Activated gamma-delta T cell treated with Interleukin-2 at 50 U/mL for 16 hours (primary cell): ENCODE measurements at places on chromosomes 13 and 19.

GRCh38 chr19:29537181-29537580 is 11.4 kb downstream of the VSTM2B start:
- no peak for DNase-seq

- no peak for DNase-seq
Measured at GRCh38 chr13:112733661-112734379, 44.0 kb downstream of the ATP11A start.

DNA sequence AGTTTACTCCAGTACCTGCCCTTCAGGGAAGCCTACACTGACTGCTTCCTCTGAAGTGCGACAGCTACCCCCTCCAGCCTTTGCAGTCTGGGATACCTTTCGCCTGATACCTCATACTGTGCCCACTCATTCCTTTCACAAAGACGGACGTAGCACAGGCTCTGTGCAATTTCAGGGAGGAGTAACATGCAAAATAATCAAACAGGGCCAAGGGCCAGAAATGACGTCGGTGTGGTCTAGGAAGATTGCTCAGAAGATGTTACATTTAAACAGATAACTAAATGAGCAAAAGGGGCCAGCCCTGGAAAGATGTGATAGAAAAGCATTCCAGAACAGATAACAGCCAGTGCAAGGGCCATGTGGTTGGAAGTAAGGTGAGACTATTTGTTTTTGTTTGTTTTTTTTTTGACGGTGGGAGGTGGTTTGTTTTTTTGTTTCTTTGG is 6.6 kb upstream of the DDX39A start:
- no peak for DNase-seq

DNA sequence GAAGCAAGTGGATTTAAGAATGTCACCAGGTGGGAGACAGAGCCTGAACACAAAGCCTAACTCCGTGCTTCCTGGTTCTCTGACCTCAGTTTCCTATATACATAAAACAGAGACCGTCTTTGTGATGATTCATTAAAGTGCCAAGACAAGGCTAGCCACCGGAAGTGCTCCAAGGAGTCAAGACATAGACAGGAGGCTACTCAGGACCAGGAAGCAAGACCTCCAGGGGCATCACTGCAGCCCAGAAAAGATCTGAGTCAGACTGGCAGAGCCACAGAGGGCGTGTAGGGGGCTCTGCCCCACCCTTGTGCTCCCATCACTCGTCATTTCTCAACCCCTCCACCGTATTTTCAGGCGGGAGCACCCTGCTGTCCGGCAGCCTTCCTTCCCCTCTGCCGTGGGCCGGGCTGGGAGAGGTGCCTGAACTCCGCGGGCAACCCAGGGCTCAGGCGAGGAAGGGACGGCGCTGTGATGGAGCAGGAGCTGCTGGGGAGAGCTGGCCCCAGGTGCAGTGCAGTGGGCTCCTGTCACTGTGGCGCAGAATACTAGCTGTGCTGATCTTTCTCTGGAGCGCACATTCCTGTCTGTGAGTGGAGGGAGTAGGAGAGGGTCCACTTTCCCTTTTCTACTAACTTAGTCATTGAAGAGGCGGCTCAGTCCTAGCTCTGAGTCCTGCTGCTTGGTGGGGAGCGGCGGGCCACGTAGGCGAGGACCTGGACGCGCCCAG is 134.7 kb upstream of the GPR12 start:
- DNase-seq = no peak

DNA sequence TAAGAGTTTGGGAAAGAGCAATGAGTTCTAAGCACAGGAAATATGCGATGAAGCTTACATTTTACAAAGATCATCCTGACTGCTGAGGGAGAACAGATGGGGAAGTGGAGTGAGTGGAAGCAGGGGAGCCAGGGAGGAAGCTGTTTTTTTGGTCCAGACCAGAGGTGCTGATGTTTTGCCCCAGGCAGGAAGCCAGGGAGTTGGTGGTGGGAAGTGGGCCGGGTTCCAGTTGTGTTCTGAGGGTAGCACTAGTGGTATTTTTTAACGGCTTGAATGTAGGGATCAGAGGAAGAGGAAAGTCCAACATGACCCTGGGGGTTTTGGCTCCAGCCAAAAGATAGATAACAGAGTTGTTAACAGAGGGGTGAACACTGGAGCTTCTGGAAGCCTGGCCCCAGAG is 20.7 kb upstream of the OLFM4 start:
- no peak for DNase-seq

DNA sequence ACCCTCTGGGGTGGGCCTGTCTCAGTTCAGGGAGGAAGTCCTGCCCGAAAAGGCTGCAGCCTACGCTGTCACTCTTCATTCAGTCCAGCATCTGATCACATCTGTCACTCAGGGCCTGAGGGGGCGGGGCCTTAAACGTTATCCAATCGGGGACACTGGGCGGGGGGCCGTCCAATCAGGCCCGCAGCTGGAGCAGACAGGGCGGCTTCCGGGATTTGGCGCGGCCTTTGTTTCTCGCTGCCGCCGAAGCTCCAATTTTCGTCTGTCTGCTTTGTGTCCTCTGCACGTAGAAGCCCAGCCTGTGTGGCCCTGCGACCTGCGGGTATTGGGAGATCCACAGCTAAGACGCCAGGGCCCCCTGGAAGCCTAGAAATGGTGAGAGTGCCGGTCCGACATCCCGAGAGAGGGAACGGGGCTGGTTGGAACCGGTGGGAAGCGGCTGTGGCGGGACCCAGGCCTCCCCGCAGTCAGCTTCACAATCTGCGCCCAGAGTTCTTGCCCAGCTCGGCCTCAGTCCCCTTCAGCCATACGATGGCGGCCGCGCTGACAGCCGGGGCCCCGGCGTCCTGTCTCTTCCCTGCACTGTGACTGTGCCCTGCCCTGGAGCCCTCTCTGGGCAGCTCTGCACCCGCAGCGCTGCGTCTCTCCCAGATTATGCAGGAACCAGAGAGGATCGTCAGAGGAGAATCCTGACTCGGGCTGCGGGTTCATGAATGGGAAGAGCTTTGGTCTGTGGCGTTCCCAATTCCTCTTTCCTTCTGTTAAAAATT is at the start of gene ZNF730:
Gene ZNF730, plus strand, starts transcription at position 224 of the 770 bp plus-strand sequence. Its CDS starts 149 bp downstream, at position 373.
- peak; percentile 72 for DNase-seq

DNA sequence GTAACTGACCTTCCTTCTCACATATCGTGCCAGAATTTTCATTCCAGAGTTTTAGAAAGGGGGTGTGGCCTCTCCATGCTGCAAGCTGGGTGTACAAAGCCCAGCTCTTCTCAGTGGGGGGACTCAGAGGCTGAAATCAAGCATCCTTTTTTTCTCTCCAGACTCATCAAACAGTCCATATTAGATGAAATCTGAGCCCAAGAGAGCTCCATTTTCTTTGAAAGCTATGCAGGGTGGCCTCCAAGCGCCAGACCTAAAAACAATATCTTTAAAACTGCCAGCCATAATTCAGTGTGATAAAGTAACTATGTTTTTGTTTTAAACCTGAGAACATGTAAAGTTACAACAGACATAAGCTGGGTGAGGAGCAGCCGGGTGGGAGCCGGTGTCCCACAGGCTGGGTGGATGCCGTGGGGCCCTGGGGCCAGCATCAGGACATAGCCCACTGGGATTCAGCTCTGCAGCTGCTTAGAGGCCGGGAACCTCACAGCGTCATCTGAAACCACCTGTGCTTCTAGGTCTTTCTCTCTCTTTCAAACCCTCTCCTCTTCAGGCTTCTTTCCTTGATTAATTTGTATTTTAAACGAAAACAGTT is 249.2 kb downstream of the ZNF536 start:
- no peak for DNase-seq

GRCh38 chr13:51618626-51619025 is 34.4 kb downstream of the WDFY2 start:
- DNase-seq = no peak

DNA sequence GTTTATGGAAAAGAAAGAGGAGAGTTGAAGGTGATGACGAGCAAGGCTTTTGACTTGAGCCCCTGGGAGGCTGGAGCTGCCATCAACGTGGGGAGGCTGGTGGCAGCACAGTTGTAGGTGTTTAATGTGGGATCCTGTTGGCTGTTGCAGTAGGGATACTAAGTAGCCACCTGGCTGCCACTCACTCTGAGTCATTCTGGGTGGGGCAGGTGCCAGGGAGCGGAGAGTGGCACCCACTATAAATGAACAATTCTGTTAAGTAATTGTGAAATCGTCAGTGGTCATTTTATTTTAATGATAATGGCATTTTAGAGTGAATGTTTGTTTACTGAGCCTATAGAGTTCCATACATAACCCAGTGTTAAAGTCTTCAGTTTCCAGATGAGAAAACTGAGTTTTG is 9.8 kb downstream of the ZNF317 start:
- DNase-seq = no peak

DNA sequence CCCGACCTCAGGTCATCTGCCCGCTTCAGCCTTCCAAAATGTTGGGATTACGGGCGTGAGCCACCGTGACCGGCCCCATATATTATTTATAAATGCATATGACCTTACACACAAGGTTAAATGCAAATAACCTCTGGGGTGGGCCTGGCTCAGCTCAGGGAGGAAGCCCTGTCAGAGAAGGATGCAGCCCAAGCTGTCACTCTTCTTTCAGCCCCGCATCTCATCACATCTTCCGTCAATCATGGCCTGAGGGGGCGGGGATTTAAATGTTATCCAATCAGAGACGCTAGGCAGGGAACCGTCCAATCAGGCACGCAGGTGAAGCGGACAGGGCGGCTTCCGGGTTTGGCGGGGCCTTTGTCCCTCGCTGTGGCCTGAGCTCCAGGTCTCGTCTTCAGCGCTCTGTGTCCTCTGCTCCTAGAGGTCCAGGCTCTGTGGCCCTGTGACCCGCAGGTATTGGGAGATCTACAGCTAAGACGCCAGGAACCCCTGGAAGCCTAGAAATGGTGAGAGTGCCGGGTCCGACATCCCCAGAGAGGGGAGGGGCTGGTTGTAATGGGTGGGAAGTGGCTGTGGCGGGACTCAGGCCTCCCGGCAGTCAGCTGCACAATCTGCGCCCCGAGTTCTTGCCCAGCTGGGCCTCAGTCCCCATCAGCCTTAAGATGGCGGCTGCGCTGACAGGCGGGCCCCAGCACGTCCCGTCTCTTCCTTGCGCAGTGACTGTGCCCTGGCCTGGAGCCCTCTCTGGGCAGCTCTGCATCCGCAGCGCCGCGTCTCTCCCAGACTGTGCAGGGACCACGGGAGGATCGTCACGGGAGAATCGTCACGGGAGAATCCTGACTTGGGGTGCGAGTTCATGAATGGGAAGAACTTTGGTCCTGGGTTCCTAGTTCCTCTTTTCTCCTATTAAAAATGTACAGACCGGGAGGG is at the start of gene ZNF430:
Gene ZNF430, plus strand, starts transcription at position 360 of the 930 bp plus-strand sequence. Its CDS starts 144 bp downstream, at position 504.
- DNase-seq = peak; percentile 94

DNA sequence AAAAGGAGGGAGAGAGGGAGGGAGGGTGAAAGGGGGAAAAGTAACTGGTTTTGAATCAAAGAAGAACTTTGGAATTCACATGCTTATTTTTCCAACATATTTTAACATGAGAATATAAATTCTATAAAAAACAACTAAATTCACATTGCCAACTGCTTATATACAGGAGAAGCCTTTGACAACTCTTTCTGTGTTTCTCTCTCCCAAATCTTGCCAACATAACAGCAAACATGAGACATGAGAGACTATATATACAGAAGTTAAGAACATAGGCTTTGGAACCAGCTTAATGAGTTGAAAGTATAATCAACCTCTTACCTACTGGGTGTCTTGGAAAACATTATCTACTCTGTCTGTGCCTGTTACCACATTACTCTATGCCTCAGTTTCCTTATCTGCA is 493.3 kb downstream of the RFC3 start:
- DNase-seq = no peak

DNA sequence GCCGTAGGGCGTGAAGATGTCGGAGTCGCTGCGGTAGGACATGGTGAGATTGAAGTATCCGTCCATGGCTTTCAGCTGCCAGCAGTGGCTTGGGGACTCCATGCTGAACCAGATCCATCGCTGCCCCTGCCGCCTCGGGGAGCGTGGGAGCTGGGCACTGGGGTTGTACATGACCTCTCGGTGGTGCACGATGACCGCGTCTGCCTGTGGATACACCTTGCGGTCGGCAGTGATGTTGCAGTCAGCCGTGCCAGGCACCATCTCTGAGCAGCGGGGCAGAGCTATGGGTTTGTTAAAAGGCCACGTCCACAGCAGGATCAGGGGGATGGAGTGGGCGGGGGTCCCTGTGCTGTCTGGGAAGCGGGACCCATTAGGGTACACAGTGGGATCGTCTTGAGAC is 7.4 kb downstream of the FUT6 start:
- DNase-seq = no peak

DNA sequence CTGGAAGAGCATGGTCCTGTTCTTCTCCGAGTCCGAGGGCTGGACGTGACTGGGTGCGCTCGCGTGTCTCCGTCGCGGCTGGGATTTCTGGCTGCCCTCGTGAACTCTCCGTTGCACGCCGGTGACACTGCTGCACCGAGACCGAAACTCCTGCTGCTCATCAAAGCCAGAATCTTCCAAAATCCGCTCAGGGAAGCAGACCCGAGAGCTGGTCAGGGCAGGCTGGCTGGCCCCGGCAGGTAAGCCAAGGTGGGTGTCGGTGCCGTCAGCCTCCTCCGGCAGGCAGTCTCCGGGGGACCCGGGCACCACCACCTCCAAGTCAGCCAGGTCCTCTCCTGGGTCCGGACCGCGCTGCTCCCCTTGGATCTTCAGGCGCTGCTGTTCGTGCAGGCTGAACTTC is 119.9 kb downstream of the TBC1D4 start:
- DNase-seq = no peak

DNA sequence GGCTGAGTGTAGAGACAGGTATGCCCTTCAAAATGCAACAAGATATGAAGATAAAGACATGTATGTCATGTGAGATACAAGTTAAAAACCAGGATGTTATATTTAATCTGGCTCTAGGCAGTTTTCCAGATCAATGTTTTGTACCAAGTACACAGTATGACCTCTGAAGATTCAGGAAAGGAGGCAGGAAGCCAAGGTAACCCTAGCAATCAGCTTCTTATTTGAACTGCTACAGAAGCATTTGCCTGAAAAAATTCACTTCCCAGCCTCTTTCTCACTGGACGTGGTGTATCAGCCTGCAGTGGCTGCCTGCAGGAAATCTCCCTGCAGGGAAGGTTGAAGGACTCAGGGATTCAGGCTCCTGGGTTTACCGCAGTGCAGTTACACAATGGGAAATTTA is 24.1 kb downstream of the OLFM4 start:
- no peak for DNase-seq

- no peak for DNase-seq
Measured at GRCh38 chr13:71712988-71713653, 153.9 kb downstream of the DACH1 start.

DNA sequence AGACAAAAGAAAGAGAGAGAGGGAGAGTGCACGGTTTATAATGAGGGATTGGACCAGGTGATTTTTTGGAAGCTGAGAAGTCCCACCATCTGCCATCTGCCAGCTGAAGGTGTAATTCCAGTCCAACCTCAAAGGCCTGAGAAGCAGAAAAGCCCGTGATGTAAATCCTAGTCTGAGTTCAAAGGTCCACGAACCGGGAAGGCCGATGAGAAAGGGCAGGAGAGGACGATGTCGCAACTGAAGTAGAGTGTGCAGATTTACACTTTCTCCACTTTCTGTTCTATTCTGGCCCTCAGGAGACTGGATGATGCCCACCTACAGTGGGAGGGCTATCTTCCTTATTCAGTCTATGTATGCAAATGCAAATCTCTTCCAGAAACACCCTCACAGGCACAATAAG is 500.0 kb downstream of the DIAPH3 start:
- DNase-seq = no peak

GRCh38 chr13:75647126-75647784 is 11.1 kb downstream of the LMO7 start:
- DNase-seq = no peak

- peak; percentile 72 for DNase-seq
Measured at GRCh38 chr19:3036119-3036976, 7.3 kb upstream of the TLE2 start.

- no peak for DNase-seq
Measured at GRCh38 chr13:106182404-106182803, 353.1 kb downstream of the EFNB2 start.
